ENCODE measurements at places on chromosomes 2 and 18.

- DNase-seq, result no peak
Measured at GRCh38 chr2:238898534-238899281, 50.8 kb downstream of the TWIST2 start.

DNA sequence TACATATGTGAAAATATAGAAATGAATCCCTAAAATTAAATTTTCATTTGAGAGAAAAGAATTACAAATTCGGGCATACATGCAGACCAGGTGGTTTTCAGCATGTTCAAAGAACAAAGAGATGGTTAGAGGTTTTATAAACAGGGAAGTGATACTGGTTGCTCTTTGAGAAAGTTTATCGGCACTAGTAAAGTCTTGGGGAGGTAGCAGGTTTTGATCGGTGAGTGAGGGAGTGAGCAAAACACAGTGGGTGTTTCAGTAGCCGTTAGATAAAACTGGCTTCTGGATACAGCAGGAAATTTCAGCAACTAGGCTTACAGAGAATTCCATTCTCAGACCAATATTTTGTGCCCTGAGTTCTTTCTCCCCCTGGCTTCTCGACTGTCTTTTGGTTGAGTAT lies 51.1 kb downstream of the DSC3 start:
- no peak for DNase-seq

GRCh38 chr2:96539215-96539920 lies 2.8 kb downstream of the ARID5A start:
- no peak for DNase-seq

DNA sequence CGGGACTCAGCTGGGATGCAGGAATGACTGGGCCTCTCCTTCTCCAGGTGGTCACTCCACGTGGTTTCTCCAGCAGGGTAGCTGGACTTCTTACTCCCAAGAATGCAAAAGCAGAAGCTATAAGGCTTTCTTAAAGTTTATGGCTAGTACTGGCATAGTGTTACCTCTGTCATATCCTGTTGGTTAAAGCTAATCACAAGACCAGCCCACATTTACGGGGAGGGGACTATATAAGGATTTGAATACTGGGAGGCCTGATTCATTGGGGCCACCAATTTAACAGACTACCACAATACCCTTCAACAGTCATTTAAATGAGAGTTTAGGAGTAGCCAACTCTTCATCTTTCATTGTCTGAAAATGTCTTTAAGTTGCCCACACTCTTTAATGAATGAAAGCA lies 94.4 kb upstream of the TSPYL6 start:
- DNase-seq, result no peak

DNA sequence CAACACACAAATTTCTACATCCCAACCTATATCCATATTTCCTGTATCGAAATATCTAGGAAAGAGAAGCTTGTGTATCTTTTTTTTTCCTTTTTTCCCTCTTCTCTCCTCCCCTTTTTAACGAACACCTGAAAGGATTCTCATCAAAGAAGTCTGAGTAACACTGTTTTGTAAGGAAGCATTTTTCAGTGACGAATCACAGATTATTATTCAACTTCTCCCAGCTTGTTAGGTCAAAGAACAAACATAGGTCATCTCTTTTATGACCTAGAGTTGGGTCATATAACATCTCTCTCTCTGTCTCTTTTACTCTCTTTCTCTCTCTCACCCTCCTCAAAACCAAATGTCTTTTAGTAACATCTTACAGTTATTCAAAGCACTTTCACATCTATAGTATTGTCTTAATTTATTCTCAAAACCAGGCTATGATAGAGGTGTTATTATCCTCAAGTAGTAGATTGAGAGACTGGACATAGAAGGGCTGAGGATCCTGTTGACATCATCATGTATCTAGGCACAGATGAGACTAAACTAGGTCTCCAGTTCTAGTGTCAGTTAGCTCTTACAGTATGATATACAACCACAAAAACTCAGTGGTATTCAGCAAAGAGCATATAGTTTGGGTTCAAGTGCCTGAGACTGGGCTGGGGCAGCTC lies 80.1 kb upstream of the SPOPL start:
- DNase-seq, result no peak

- peak; percentile 60 for DNase-seq
Measured at GRCh38 chr2:150486539-150487484, 655 bp downstream of the RND3 start.

GRCh38 chr2:74183878-74184277 lies 5.2 kb upstream of the MOB1A start:
- no peak for DNase-seq
